ENCODE measurements at places on chromosomes 1 and 21.

DNA sequence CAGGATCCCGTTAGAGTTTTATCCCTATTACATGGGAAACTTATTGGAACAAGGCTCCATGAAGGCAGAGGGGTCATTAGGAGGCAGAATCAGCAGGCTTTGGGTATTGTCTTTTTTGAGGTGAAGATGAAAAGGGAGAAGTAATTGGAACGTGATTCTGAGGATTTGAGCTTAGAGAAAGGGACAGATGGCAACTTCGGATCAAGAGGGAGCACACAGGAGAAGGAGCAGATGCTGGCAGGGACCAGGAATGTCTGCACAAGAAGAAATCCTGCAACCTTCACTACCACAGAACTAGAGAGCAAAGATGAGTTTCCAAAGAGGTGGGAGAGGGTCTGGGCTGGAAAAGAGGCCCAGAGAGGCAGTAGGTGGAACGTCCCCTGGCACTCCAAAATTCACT lies 202.8 kb downstream of the RRAGC start:
- no peak for DNase-seq

GRCh38 chr1:225998560-225999226 lies 450 bp downstream of the SDE2 start:
- DNase-seq, result no peak

DNA sequence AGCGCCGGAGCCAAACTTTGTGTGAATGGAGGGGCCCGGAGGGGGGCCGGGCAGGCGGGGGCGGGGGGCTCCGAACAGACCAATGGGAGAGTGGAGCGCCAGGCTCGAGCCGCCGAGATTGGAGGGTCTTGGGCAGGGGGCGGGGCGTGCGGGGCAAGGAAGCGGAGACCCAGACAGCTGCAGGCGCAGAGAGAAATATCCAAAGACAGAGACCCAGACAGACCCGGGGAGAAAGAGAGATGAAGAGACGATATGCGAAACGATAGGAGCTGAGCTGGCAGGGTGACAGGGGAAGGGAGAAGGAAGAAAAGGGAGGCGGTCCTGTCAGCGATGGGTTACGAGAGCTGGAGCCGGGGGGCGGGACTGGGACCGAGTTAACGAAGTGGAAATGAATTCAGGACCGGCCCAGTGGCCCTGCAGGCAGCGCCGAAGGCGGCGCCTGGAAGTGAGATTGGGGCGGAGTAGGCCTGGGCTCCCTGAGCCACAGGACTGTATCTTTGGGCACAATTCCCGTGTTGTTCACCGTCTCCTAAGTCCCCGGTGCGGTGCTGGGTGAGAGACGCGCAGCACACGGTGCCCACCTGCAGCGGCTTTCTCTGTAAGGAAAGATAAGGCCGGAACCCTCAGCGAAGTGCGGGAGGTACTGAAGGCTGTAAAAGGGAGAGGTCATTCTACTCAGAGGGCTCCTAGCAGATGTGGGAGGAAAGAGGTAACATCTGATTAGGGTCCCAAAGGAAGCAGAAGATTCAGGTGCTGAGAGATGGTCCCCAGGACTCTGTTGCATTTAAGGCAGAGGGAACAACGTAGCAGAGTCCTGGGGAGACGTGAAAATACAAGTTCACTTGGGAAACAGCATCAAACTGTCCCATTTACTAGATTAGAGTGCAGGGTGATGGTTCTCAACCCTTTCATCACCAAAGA lies 543 bp upstream of the KCNJ10 start:
- DNase-seq, result peak; percentile 68

DNA sequence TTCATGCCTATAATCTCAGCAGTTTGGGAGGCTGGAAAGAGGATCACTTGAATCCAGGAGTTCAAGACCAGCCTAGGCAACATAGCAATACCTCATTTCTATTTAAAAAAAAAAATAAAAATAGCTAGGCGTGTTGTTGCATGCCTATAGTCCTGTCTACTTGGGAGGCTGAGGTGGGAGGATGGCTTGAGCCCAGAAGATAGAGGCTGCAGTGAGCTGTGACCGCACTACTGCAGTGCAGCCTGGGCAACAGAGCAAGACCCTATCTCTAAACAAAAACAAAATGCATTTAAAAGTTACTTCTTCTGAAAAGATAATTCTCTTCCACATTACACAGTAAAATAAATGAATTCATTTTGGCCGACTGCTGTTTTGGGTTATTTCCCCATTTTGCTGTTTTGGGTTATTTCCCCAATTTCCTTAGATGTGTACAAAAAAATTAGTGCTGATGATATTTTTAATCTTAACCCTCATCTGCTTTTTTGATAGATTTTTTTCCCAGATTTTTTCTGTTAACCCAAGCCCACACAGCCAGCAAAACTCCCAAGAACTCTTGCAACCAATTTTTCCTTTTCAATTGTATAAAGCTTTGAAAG lies 23.0 kb upstream of the SAMSN1 start:
- no peak for DNase-seq

- no peak for DNase-seq
Observed at GRCh38 chr1:221429264-221429663, 312.6 kb downstream of the DUSP10 start.

DNA sequence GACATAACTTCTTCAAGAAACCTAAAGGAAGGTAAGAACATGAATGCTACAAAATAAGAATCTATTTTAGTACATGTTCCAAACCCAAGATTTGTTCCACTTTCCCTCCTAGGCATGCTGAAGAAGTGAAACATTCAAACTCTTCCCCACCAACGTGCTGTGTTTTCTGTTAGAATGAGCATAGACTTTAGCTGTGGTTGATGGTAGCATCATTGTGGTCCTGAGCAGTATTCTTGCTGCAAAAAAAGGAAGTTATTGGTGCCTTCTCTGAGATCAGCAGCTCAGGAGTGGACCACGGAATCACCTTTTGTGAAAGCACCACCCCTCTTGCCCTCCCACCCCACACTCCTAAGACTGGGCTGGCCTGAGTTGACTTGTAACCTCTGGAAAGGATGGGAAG lies 100.4 kb upstream of the POGK start:
- no peak for DNase-seq

DNA sequence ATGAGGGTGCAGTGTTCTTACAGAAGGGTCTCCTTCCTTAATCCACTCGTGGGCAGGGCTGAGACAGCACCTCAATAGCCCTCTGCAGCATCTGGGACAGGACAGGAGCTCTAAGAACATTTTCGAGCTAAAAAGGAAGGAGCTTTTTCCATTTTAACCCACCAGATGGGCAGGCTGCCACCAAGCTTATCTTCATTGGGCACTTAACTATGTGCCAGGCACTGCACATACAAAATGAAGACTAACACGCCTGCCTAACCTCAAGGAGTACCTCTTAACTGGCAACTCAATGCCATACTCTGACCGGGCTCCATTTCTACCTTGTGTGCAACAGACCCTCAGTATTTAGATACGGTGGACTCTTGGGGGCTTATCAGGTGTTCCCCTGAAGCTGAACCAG lies 48.2 kb downstream of the SSBP3 start:
- no peak for DNase-seq

DNA sequence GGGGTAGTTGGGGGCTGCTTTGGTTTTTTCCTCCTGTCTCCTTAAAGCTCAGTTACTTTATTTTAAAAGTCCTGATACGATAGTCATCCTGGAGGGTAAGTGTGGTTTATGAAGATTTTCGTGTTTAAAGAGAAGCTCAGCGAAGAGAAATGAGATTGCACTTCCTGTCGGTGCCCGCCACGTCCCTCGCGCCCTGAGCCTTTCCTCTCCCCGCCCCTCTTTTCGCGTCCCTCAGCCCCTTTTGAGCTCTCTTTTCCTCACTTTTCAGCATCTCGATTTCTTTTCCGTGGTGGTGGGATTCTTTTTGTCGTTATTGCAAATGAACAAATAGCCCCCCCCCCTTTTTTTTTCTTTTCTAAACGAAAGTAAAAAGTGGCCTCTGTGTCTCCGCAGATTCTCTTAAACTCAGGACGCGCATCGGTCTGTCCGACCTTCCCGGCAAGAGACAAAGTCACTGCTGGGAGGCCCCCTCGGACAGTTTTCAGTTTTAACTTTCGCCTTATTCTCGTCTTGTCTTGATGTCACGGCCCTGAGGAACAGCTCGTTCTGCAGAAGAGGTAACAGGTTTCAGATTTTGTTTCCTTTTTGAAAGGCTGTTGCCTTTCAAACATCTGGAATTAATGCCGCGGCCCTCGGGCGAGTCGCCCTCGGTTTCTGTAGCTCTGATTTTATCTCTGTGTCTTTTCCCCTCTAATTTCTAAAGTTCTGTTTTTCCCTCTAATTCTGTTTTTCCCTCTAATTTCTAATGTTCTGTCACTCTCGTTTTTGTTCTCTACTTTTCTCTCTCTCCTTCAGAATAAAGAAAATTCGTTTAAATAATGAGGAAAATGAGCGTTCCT lies 1.0 kb upstream of the DMRTA2 start:
- no peak for DNase-seq

DNA sequence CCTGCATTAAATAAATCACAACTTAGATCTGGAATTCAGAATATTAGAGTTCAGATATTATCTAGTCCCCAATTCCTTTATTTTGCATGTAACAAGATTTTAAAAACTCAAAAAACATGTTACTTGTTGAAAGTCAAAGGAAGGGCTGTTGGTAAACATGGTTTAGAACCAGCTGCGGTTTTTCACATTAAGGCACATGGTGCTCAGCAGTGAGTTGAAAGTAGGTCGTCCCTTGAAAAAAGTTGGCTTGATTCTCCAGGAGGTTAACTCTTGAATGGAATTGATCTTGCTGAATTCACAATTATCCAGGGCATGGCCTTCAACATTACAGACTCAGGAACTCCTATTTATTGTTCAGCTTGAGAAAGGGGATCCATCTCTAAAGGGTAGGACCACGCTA lies 277.1 kb upstream of the DUSP10 start:
- DNase-seq, result no peak

- DNase-seq, result no peak
Observed at GRCh38 chr1:220222939-220223338, 49.3 kb downstream of the RAB3GAP2 start.

GRCh38 chr1:221715321-221716169 lies 26.3 kb downstream of the DUSP10 start:
- no peak for DNase-seq

DNA sequence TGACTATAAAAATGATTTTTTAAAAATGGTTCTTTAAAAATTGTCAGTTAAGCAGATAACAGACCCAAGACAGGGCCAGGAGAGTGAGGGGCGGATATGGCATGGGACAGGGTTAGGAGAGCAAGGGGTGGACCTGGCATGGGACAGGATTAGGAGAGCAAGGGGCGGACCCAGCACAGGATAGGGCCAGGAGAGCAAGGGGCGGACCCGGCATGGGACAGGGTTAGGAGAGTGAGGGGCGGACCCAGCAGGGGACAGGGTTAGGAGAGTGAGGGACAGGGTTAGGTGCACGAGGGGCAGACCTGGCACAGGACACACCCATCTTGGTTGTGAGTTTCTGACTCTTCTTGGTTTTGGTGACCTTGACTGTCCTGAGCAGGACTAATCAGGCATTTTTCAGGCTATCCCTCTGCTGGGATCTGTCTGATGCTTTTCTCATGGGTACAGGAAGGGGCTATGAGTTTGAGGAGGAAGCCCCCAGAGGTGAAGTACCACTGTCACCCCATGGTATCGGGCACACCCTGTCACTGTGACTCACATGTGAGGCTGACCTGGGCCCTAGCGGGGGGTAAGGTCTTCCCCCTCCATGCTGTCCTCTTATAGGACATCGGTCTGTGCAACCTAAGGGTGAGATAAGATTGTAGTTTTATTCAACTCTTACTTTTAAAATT lies 159.0 kb upstream of the COL6A1 start:
- DNase-seq, result no peak

- no peak for DNase-seq
Observed at GRCh38 chr1:8465692-8466091, 147.8 kb downstream of the SLC45A1 start.

DNA sequence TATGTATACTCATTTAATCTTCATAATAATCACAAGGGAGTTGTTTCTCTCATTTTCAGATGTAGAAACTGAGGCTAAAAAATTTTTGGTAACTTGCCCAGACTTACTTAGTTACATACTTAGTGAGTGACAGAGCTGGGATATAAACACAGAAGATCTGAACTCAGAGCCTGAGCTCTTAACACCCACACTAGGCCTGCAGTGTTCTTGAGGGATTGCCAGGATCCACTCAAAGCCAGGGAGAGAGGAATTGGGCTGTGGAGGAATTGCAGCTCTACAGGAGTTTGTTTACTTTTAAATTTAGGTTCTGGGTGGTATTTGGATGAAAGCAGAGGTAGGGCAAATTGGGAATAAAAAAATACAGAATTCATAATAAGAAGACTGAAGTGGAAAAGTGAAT lies 515.1 kb upstream of the PLXNA2 start:
- DNase-seq, result no peak

DNA sequence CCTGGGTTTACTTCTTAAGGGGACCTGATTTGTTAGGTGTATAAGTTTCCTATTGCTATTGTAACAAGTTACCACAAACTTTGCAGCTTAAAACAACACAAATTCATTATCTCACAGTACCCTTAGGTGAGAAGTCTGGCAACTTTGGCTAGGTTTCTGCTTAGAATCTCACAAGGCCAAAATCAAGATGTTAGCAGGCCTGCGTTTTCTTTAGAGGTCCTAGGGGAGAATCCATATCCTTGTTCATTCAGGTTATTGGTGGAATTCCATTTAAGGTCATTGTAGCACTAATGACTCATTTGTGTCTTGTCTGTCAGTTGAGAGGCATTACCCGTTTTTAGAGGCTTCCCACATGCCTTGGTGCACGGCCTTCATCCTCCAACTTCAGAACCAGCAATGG lies 8.2 kb upstream of the SH2D1B start:
- no peak for DNase-seq

- no peak for DNase-seq
Observed at GRCh38 chr1:81126989-81127581, 673.6 kb upstream of the ADGRL2 start.

DNA sequence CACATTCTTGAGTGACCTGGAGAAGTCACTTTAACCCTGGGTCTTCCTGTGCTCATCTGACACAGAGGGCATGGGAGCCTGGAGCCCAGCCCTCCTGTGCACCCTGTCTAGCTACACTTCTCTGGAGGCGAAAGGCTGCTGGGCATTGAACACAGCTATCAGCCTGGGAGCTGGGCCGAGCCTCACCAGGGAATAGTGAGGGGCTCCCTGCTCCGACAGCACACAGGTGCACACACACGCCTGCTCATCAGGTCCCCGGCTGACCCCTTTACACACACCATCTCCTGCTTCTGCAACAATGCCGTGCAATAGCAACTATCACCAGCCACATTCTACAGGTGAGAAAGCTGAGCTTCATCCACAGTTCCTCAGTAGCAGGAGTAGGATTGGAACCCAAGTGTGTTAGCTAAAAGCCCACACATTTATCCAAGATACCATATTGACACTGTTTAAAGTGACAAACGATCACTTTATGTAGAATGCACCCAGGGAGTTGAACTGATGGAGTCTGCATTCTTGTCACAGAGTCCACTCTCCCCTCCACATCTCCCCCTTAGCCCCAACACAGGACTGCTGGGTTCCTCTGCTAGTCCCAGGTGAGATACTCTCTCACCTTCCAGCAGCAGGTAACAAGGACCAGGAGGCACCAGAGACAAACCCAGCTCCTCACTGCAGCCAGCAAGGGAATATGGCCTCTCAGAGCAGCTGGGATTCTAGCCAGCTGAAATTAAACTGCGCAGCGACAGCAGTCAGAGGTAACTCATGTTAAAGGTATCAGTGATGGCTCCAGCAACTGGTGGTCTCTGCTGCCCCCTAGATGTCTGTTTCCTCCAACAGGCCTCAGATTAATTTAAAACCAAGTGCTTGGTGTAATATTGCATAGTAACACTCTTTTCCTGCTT lies 18.3 kb upstream of the CAPN8 start:
- peak; percentile 68 for DNase-seq
